Cerebellar nuclear complex (tissue), 1 donor: ENCODE measurements at places on chromosomes 16 and 17.

GRCh38 chr17:57104461-57105175 lies 19.6 kb downstream of the AKAP1 start:
- DNase-seq, result no peak

DNA sequence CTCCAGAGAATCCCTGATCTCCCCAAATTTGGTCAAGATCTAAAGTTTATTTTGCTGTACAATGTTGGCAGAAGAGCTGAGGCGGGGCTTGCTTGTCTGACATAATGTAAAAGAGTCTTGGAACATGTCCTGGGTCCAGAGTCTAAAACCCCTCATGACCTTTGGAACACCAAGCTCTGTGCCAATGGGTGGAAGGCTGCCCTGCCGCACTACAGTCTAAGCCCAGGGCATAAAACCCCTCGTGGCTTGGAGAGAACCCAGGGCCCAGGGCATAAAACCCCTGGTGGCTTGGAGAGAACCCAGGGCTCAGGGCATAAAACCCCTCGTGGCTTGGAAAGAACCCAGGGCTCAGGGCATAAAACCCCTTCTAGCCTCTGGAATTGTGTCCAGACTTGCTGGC lies 36.7 kb downstream of the CCDC57 start:
- DNase-seq, result no peak

GRCh38 chr17:28494445-28495188 lies 11.5 kb upstream of the FOXN1 start:
- no peak for DNase-seq

DNA sequence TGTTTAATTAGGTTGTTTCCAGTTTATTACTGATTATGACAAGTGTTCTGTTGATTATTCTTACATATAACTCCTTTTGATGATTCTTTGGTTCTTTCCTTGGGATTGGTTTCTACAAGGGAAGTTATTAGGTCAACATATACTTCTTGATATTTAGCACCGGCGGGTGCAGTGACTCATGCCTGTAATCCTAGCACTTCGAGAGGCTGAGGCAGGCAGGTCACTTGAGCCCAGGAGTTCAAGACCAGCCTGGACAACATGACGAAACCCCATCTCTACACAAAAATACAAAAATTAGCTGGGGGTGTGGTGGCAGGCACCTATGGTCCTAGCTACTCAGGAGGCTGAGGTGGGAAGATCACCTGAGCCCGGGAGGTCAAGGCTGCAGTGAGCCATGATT lies 120.2 kb upstream of the HAS3 start:
- no peak for DNase-seq

- no peak for DNase-seq
These were observed 135.1 kb upstream of the NOL11 start for GRCh38 chr17:67582673-67583081.

DNA sequence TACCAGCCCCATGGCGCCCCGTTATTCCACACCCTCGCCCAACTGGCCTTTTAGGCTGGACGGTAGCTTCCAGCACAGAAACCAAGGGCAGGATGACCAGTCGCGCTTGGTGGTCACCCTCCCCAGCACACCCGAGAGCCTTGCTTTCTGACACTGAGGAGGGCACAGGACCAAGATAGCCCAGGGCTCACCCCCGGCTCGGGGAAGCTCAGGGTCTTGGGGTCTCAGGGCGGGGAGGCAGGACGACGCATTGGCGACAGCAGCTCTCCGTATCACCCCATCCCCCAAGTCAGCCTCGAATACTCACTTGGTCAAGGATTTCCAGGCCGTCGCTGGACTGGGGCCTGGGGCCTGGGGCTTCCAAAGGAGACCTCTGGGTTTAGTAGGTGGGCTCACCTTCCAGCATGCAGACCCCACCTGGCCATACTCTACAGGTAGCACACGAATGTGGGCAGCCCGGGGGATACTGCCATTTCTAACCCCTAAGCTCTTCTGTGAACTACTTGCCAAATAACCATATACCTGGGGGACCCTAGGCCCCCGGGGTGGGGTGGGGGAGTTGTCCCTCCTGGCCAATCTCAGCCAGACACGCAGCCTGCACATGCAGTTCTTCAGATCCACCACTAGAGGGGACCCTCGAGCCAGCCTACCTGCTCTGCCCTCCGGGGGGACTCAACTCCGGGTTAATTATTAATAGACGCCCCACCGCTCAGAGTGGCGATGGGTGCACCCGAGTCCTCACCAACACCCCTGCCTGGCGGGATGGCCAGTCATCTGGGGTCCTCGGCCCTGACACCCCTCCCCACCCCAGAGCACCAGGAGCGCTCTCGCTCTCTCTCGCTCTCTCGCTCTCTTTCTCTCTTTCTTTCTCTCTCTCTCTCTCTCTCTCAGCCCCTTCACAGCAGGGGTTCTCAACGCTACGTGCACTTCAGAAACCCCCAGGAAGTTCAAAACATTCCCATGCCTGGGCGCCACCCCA lies 30.0 kb downstream of the TBC1D16 start:
- DNase-seq, result no peak

DNA sequence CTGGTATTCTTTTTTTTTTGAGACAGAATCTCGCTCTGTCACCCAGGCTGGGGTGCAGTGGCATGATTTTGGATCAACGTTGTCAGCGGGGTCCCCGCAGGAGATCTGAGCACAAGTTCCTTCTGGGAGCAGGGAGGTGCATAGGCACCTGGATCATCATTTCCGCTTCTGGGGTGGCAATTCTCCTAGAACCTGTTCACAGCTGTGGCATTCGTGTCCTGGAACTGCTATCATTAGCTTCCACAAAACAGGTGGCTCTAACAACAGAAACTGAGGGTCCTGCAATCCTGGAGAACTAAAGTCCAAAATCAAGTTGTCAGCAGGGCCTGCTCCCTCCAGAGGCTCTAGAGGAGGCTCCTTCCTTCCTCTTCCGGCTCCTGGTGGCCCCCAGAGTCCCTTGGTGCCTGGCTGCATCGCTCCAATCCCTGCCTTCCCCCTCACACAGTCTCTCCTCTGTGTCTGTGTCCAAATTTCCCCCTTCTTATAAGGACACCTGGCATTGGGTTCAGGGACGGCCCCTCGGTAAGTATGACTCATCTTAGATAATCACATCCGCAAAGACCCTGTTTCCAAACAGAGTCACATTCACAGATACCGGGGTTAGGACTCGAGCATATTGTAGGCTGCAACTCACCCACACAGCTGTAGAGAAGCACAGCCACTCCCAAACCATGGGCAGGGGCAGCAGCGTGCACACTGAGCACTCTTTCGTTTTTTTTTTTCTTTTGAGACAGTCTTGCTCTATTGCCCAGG lies 43.5 kb upstream of the KLHDC4 start:
- DNase-seq, result no peak

GRCh38 chr17:14312522-14312921 lies 11.6 kb downstream of the HS3ST3B1 start:
- DNase-seq, result no peak

DNA sequence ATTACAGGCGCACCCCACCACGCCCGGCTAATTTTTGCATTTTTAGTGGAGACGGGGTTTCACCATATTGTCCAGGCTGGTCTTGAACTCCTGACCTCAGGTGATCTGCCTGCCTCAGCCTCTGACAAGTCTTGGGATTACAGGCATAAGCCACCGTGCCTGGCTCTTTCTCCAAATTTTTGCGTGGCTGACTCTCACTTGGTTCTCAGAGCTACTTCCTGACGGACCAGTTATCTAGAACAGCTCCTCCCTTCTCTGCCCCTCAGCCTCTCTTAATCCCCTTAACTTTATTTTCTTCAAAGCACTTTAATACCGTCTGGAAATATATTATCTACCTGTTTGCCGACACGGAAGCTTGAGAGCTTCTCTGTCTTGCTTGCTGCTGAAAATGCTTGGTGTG lies 4.2 kb downstream of the YPEL2 start:
- DNase-seq, result no peak

DNA sequence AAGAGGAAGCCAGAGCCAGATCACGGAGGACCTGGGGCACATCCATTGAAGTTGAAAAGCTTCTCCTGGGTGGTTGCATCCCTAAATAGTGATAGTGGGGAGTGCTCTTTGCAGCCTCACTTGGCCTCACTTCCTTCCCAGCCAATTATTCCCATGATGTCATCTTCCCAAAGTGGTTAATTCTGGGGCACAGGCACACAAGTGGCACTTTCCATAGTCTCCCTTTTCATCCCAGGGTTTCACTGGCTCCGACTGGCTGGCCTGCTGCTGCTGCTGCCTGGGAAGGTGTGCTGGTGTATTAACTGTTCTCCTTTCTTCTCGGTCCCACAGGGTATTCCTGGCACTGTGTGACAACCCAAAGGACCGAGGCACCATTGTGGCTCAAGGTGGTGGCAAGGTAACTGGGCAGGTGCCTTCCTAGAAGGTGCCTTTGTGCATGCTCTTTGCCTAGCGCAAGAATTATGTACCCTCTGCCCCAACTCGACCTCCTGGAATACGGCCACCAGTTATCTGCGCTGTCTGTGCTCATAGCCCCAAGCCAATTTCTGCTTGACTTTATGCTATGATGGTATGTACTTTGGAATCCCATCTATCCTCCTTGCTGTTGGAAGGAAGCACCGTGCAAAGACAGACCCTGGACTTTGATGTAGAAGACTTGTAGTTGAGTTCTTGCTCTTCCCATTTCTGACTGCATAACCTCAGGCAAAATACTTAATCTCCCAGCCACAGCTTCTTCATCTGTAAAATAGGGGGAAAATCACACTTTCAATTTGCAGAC lies 18.4 kb downstream of the SLC35G3 start:
- no peak for DNase-seq

- no peak for DNase-seq
These were observed 5.7 kb upstream of the FOXL1 start for GRCh38 chr16:86572606-86573005.

DNA sequence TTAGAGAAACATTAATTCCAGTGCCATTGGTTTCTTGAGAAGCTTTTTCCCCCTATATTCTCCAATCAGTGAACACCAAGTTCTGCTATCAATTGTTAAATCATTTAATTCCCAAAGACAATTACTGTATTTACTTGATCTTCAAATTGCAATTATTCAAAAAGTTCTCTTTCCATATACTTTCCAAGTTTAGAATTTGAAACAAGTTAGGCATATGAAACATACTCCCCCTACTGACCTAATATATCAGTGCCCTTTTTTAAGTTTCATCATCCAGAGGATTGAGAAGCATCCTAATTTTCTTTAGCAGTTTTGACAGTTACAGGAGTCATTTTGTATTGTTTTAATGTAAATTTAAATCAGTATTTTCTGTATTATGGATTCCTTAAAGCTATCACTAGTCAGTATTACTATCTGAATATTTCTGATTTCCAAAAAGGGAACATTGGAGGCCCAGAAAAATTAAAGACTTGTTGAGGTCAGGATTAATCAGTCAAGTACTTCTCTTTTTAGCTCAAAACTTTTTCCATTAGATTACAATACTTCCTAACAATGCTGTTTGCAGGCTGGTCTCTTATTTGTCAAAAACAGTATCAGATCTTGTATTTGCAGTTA lies 16.3 kb downstream of the MEIOC start:
- no peak for DNase-seq

DNA sequence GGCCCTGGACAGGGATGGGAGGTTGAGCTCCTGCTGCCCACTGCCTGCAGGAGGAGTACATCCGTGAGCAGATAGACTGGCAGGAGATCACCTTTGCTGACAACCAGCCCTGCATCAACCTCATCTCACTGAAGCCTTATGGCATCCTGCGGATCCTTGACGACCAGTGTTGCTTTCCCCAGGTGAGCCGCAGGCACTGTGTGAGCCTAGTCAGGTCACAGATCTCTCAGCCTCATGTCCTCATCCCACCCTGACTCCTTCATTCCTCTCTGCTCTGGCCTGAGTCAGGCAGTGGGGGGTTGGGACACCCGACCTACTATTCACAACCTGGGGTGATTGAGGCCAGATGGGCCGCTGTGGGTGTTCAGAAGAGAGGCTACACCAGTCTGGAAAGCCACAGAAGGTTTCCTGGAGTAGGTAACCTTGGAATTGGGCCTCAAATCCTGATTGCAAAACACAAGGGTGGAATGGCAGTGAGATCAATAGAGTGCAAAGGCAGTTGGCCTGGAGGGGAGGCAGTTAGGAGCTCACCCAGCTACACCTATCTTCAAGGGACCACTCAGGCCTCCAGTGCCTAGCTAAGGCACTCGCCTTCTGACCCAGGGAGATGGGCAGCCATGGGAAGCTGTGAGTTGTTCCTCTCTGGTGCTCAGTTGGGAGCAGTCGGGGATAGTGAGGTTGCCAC lies 29.7 kb downstream of the MYO15A start:
- DNase-seq, result no peak

DNA sequence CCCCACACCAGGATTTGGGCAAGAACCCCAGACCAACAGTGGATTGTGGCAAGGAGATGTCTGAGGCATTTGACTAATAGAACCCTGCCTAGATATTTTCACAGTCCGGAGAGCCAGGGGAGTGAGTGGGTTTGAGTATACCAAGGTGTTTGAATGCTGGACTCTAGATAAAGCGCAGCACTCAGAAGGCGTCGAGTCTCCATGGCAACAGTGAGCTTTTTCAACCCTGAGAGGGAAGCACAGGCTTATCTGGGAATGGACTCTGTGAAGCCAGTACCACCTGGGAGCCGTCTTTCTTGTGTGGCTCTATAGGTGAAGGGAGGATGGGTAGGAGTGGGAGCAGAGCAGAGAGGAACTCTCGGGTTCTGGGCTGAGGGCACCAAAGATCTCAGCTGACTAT lies 147.0 kb downstream of the SHISA6 start:
- no peak for DNase-seq

DNA sequence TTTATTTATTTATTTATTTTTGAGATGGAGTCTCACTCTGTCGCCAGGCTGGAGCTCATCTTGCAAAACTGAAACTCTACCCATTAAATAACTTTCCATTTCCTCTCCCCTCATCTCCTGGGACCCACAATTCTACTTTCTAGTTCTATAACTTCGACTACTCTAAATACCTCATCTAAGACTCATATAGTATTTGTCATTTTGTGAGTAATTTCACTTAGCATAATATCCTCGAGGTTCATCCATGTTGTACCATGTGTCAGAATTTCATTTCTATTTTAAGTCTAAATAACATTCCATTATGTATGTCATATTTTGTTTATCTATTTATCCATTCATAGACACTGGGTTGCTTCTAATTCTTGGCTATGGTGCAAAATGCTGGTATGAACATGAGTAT lies 5.1 kb upstream of the NT5M start:
- DNase-seq, result no peak

DNA sequence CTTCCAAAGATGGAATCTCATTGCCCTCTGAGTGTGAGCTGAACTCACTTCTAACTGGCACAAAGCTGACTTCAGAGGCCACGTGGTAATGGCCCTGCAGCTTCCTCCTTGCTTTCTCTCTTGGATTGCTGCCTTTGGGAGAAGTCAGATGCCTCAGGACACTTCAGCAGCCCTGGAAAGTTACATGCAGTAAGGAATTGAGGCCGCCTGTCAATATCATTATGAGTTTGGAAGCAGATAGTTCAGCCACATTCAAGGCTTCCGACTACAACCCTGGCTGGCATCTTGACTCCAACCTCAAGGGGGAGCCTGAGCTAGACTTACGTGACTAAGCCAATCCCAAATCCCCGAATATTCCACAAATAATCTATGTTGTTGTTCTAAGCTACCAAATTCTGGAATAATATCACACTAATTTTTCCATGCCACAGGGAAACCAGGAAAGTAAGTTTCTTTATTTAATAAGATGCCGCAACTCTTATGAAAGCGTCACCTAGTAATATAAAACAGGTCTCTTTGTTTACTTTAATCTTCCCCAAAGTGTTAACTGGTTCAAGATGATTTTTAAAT lies 13.6 kb downstream of the CEP20 start:
- DNase-seq, result no peak
